ENCODE measurements at places on chromosomes 3 and 15.

- no peak for DNase-seq
Observed at GRCh38 chr3:155096303-155097008, 16.3 kb downstream of the MME start.

DNA sequence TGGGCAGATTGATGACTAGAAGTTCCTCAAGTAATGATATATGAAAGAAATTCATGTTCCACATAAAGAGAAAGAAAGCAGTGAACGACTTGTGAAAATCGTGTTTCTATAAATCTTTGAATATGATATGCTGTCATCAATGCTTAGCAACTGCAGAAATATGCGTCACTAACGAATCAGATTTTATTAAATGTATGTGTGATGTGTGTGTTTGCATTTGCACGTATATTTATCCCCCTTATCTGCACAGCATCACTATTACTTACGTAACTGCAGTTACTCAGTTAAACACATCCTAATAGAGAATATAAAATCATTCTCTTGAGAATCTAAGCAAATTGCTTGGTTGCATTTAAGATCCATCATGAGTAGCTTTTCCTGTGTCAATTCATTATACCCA is 468.6 kb downstream of the FGF12 start:
- DNase-seq = no peak

- DNase-seq = no peak
Observed at GRCh38 chr3:100527347-100527735, 34.9 kb downstream of the TMEM45A start.

GRCh38 chr3:48301800-48302166 is 31.7 kb downstream of the SPINK8 start:
- peak; percentile 39 for DNase-seq

GRCh38 chr15:42499858-42500609 is 4.6 kb downstream of the SNAP23 start:
- DNase-seq = no peak

GRCh38 chr3:151387432-151387831 is 2.9 kb upstream of the P2RY12 start:
- no peak for DNase-seq

Measured in kidney (tissue), 22 donors.